Mesothelial cell of epicardium (in vitro differentiated cells): ENCODE measurements at places on chromosomes 2 and 18.

DNA sequence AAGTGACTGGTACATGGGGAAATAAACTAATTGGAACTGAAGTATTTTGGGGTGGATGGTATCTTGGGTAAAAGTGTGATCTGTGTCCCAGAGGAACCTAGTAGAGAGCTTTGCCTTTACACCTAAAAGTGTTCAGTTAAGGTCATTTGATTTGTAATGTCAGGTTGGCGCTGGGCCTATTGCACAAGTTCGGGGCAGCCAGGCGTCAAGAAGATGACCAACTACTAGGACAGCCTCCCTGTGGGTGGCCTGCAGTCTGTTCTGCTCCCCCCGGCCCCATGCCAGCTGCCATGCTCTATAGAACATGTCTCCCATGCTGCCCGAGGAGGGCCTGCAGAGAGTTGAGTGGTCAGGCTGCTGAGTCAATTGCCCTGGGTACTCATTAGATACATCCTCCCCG, 10.1 kb downstream of the RRM2 start:
- DNase-seq = no peak

- no peak for DNase-seq
These were observed 20.5 kb upstream of the ITGB6 start for GRCh38 chr2:160220545-160221009.

DNA sequence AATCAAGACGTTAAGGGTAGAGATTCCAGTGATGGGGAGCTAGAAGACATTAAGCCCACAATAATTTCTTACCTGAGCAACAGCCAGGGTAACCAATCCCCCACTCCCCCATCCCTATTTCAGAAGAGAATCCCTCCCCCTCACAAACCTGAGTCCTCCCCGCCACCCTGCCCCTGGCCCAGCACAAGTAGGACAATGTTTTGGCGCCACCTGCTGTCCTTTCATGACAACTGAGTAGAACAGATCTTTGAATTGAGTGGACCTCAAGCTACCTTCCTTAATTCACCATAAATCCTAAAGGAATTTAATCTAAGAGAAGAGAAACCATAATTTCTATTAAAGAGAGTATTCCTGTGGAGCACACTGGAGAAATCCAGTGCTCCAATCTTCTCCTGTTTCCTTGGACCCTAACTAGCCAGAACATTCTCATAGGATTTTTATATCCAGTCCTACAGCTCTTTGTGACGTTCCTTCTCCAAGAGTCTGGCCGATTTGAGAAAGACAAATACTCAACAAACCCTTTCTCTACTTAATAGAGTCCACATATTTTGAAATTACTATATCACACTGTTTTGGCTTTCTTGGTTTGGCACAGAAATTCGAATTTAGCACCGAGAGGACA, 41.1 kb downstream of the NHEJ1 start:
- DNase-seq = peak; percentile 47

- no peak for DNase-seq
These were observed 518.0 kb downstream of the CNTNAP5 start for GRCh38 chr2:124542932-124543640.

- no peak for DNase-seq
These were observed 378.9 kb upstream of the HNRNPA3 start for GRCh38 chr2:176833671-176834070.

DNA sequence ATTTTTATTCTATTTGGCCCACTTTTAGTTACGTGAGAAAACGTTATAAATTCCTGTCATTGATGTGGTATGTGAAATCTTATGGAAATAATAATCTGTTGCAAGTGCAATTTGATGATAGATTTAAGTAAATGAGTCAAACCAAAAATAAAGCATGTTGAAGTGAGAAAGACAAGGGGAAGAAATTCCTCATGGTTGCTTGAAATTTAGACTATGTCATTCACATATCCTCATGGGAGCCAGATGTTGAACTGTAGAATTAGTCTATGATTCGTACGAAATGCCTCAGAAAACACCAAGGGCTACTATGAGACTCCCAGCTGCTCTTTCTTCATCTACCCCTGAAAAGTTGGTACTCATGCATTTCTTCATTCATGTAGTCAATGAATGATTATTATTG, 55.7 kb downstream of the KLHL14 start:
- DNase-seq = no peak

DNA sequence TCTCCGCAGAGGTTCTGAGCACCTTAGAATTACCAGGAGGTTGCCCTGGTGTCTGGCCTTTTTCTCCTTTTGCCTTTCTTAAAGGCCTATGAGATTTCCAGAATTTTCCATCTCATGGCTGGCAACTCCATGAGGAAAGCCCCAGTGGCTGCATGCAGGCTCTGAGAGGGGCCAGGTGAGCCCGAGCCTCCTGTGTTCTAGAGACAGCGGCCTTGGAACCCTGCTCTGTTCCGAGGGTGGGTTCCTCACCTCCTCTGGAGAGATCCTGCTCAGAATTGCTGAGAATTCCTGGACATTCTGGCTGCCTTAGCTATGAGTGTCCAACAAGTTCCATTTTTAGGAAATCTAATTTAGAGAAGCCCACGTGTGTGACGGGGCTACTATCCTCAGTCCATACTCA, 35.7 kb upstream of the HPCAL1 start:
- no peak for DNase-seq

- no peak for DNase-seq
These were observed 251.6 kb downstream of the BCL2 start for GRCh38 chr18:63067939-63068338.

DNA sequence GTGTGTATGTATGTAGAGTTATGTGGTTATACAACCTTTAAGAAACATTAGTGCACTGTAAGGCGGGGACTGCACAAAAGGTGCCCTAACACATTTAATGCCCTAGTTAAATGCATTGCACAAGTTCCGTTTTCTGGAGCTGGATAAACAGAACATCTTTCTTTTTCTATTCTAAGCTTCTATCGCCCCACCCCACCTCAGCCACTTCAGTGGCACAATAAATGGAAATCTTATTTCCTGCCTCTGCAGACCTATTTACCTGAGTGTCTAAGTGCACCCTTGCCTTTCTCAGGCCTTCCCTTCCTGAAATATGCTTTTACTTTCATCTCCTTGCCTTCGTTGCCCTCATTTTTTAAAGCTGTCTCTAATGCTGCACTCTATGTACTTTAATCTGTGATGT, 123.5 kb downstream of the TANC1 start:
- DNase-seq = no peak

DNA sequence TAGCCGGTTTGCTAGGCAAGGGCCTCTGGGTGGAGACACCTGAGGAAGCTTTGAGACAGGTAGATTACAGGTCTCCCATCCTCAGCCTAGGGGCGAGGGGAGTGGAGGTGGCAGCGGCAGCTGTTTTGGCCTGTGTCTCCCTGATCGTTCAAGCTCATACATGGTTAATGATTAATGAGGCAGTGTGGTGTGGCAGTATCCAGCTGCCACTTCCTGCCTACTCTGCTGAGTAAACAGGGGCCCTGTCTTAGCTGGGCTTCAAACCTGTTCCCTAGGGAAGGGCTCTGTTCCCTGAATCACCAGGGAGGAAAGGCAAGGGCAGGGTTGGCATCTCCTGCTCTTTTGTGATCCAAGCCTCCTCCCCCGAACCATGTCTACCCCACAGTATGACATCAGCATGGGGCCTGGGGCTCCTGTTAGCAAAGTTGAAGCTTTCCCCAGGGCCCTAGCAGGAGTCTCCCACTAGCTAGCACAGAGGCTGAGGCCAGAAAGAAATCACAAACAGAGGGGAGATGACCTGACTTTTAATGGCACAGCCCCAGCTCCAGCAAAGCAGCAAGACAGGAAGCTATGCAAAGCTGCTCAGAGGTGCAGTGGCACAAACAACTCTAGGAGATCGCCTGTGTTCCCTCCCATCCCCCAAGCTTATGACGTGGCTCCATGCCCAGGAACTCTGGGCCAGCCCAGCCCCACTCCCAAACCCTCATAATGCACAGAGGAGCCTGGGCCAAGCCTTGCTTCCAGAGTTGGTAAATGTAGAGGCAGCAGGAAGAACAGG, 3.7 kb upstream of the TUBA4B start:
- DNase-seq = no peak

DNA sequence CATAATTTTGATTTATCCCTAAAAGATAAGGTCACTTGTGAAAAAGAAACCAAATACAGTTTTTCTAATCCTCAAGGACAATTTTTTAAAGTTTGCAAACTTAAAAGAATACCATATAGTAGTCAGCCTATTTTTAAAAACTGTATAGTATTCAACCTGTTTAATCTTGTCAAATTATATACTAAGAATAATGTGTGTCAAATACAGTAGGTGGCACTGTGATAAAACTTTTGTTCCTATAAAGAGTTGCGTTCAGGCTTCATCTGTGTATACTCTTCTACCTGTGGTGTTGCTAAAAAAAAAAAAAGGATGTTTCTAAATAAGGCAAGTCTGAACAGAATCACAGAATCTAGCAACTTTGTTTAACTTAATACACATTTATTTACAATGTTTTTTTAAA, 68.6 kb downstream of the CCDC138 start:
- DNase-seq = no peak
